NCI-H510A (cell line): ENCODE measurements at places on chromosomes 6 and 20.

DNA sequence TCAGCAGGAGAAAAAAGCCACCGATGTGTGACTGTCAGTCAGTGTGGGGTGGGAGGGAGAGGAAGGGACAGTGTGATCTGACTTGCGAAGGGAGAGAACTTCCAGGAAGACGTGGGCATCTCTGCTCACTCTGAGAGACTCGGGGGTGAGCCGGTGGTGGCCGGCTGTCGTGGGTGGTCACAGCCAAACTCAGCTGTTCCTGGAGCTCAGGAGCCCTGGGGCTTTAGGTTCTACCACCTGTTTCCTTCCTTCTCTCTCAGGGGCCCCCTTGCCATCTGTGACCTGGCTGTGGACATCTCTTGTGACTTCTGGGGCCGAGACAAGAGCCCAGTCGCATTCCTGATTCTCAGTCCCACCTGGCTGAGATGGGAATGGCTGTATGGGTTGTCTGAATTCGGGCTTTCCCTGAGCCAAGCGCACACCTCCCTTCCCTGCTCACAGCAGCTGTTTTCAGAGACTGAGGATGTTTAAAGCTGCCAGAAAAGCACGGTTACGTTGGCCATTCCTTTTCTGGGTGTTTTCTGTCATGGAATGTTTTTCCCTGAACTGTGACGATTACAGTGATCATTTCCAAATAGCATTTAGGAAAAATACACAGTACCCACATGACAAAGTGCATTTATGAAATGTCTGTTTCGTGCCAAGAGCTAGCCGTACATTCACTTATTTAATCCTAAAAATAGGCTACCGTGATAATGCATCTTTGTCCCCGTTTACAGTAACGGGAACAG is 36.5 kb downstream of the SYNJ2 start:
- no peak for DNase-seq

GRCh38 chr6:158061709-158062461 is 80.2 kb downstream of the SYNJ2 start:
- no peak for DNase-seq

GRCh38 chr6:150694889-150695288 is 95.2 kb downstream of the PLEKHG1 start:
- no peak for DNase-seq

- DNase-seq: no peak
Measured at GRCh38 chr20:3998998-3999397, 16.4 kb downstream of the RNF24 start.

GRCh38 chr6:73733791-73734190 is 37.8 kb downstream of the CD109 start:
- DNase-seq: no peak

DNA sequence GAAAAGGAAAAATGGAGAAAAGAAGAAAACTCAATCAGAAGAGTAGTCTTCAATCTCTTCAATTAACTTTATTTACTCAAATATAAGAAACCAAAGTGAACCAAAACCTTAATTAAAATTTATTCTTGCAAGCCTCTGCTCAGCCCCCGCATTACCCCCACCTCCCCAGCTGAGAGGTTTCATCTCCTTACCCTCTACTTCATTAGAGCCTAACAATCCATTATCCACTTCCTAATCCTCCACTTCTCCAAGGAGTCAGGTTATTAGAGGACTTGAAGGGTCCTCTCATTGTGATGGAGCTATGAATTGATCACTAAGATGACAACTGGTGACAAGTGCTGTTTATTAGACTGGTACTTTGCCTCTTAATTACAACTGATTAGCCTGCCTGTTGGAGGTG is 956.5 kb downstream of the TFAP2A start:
- DNase-seq: no peak

DNA sequence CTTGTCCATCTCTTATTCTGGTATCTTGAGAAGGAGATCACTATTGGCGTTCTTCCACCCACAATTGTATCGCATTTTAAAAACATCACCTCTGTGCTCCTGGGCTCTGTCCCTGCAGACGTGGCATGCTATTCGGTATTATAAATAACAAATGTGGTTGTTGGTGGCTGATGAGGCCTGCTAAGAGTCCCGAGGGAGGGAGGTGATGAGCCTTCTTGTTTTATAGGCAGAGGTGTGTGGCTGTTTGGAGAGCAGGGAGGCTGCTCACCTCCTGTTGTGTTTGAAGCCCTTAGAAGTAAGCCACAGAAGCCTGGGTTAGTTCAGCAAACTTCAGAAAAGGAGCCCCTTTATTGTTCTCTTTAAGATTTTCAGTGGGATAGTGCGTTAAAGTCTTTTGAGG is 15.6 kb downstream of the MANBAL start:
- no peak for DNase-seq

GRCh38 chr6:106927531-106928398 is 46.8 kb downstream of the CD24 start:
- no peak for DNase-seq

- DNase-seq: no peak
Measured at GRCh38 chr6:152636021-152636608, 1.0 kb downstream of the SYNE1 start.

GRCh38 chr20:49529470-49529869 is 38.5 kb downstream of the PTGIS start:
- no peak for DNase-seq

DNA sequence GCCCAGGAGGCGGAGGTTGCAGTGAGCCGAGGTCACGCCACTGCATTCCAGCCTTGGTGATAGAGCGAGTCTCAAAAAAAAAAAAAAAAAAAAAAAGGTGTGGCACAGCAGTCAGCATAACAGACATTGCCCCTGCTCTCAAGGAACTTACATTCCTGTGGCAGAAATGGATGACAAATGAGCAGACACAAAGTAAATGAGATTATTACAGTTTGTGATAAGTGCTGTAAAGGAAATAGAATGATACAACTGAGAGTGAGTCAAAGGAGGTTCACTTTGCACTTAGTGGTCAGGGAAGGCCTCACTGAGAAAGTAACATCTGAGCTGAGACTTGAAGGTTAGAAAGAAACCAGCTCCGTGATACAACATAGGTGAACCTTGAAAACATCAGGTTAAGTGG is 36.4 kb downstream of the CEP250 start:
- no peak for DNase-seq

- DNase-seq: no peak
Measured at GRCh38 chr6:3627956-3628835, 123.3 kb downstream of the PXDC1 start.

- no peak for DNase-seq
Measured at GRCh38 chr6:56759521-56759920, 116.8 kb upstream of the DST start.

DNA sequence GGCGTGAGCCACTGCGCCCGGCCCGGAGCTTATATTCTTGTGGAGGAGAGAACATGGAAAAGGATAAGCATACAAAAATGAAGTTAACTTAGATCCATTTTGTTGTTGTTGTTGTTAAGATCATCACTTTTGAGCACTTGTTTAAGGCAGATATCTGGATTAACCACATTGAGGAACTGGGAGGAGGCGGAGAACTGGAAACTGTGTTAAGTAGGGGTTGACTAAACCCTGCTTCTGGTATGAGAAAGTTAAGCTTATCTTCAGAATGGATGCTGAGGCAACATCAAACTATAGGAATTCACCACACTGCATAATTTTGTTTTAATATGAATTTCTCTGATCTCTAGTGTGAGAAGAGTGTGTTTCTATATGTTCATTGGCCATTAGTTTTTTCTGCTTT is 57.6 kb downstream of the GCNT2 start:
- no peak for DNase-seq

- no peak for DNase-seq
Measured at GRCh38 chr20:6863798-6864201, 96.3 kb downstream of the BMP2 start.

GRCh38 chr6:109768485-109768884 is 77.4 kb downstream of the FIG4 start:
- DNase-seq: no peak

- no peak for DNase-seq
Measured at GRCh38 chr20:51171141-51171540, 148.2 kb upstream of the KCNG1 start.

- DNase-seq: no peak
Measured at GRCh38 chr6:146602526-146602925, 3.8 kb downstream of the ADGB start.
